ENCODE measurements at places on chromosomes 12 and 14.

DNA sequence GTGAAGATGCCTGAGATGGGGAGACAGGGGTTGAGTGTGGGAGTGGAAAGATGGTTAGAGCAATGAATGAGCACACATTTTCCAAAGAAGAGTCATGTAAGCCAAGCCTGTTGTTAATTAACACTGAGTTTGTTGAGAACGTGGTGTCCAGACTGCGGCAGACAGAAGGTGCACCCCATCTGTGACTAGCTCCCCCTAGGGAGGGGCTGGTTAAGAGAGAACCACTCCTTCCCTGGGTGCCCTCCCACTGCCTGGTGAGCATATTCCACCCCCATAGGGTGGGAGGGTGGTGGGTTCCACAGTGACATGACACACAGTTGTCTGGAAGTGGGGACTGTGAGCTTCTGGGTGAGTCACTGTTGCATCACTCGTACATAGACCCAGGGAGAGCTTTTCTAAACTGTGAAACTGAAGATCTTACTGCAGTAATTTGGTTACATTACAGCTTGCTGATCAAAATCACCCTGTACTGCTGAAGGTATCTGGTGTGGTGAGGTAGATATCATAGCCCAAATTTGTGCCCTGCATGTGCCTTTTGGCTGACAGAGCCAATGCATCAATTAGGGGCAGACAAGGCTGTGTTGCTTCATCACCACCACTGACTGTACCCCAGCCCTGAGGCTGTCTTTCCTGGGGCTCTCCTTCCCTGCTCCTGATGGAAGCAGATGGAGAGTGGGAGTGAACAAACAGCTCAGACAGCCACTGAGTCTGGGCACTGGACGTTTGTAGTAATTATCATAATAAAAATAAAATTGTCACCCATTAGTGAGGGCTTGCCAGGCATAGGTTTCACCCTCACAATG is 150.9 kb downstream of the EMP1 start:
- no peak overlapping the region for H3K4me3 ChIP-seq
- no peaks in the 10 kb centered on the region for H3K4me1 ChIP-seq
- H3K27me3 ChIP-seq: peaks cover 27% of the 10 kb centered on the region
- H3K27ac ChIP-seq: no peak overlapping the region

DNA sequence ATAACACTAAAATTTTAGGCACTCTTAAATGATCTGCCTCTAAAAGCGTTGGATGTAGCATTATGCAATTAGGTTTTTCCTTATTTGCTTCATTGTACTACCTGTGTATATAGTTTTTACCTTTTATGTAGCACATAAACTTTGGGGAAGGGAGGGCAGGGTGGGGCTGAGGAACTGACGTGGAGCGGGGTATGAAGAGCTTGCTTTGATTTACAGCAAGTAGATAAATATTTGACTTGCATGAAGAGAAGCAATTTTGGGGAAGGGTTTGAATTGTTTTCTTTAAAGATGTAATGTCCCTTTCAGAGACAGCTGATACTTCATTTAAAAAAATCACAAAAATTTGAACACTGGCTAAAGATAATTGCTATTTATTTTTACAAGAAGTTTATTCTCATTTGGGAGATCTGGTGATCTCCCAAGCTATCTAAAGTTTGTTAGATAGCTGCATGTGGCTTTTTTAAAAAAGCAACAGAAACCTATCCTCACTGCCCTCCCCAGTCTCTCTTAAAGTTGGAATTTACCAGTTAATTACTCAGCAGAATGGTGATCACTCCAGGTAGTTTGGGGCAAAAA is 4.1 kb downstream of the CDKN1B start:
- DNase-seq: no peak
- H3K27ac ChIP-seq: peak overlapping the region; percentile 98
- peak overlapping the region; percentile 99 for H3K4me3 ChIP-seq
- peaks cover 38% of the 10 kb centered on the region for H3K4me1 ChIP-seq
- peaks cover 50% of the 10 kb centered on the region for H3K36me3 ChIP-seq

GRCh38 chr14:89013698-89014568 is 189.5 kb downstream of the TTC8 start:
- H3K36me3 ChIP-seq: no peaks in the 10 kb centered on the region
- H3K4me3 ChIP-seq: no peak overlapping the region
- H3K27ac ChIP-seq: no peak overlapping the region
- peaks cover 8% of the 10 kb centered on the region for H3K27me3 ChIP-seq
- no peak for DNase-seq
- peaks cover 5% of the 10 kb centered on the region for H3K4me1 ChIP-seq

- peaks cover 1% of the 10 kb centered on the region for H3K27me3 ChIP-seq
- H3K27ac ChIP-seq: peak overlapping the region; percentile 79
- H3K4me3 ChIP-seq: no peak overlapping the region
- H3K36me3 ChIP-seq: peaks cover 2% of the 10 kb centered on the region
Observed at GRCh38 chr12:10304161-10304574, 3.5 kb upstream of the KLRD1 start.

DNA sequence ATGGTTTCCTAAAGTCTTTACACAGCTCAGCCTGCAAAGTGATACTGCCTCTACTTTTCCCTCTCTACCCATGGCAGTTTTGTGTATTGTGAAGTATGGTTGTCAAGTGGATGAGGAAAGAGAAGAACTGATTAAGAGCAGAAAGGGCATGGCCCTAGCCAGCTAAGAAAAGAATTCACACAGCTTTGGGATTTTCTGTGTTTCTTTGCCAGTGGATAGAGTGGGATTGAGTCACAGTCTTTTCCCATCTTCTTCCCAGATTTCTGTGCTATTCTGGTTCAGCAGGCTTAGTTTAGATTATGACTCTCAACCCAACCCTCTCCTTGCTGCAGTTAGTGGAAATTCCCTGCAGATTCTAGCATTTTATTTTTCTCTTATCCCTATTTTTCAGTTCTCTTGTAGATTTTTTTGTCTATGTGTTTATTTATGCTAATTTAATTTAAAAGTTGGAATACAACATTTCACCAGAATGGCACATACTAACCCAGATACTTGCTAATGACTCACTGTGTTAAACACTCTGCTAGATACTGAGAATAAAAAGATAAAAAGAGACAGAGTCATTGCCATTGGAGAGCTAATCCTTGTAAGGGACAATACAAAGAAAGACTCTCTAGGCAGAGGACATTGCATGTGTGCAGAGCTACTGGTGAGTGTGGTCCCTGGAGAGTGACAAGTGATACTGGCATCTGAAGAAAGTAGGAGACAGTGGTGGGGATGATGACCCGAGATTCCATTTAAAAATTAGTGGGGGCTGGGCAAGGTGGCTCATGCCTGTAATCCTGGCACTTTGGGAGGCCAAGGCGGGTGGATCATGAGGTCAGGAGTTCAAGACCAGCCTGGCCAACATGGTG is 106.3 kb downstream of the ST8SIA1 start:
- H3K4me3 ChIP-seq: no peak overlapping the region
- H3K4me1 ChIP-seq: no peaks in the 10 kb centered on the region
- H3K27ac ChIP-seq: no peak overlapping the region
- no peak for DNase-seq
- H3K27me3 ChIP-seq: no peaks in the 10 kb centered on the region
- no peaks in the 10 kb centered on the region for H3K36me3 ChIP-seq

DNA sequence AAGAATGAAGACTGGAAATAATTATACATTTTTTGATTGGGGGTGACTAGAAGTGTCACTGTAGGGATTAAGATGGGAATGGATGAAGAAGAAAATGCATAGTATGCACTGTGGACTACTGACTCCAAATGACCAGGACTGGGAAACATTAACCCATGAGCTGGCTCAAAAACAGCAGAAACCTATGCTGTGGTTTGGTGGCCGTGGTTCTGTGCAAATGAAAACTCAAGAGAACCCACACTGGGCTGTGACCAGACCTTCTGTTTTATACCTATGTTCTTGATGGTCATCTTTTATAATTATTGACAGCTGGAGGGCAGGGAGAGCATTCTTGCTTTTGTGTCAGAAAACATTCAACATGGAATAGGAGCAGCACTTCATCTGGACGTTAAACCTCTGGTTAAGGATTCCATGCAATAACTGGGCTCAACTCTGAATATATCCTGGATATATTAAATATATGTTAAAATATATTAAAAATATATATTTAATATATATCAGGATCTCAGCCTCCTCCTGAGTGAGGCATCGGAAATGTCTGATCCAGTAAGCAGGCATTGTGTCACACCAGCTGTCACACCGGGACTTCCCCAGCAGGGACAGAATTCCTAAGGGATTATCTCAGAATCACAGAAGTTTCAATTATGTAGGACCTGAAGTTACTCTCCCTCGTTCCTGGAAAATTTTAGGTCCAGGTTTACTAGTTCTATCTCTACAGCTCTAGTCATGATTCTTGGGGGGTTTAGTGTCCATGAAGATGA is 48.5 kb downstream of the BBS10 start:
- no peak for DNase-seq
- no peaks in the 10 kb centered on the region for H3K36me3 ChIP-seq
- H3K27ac ChIP-seq: no peak overlapping the region
- peaks cover 15% of the 10 kb centered on the region for H3K27me3 ChIP-seq
- H3K4me3 ChIP-seq: no peak overlapping the region

DNA sequence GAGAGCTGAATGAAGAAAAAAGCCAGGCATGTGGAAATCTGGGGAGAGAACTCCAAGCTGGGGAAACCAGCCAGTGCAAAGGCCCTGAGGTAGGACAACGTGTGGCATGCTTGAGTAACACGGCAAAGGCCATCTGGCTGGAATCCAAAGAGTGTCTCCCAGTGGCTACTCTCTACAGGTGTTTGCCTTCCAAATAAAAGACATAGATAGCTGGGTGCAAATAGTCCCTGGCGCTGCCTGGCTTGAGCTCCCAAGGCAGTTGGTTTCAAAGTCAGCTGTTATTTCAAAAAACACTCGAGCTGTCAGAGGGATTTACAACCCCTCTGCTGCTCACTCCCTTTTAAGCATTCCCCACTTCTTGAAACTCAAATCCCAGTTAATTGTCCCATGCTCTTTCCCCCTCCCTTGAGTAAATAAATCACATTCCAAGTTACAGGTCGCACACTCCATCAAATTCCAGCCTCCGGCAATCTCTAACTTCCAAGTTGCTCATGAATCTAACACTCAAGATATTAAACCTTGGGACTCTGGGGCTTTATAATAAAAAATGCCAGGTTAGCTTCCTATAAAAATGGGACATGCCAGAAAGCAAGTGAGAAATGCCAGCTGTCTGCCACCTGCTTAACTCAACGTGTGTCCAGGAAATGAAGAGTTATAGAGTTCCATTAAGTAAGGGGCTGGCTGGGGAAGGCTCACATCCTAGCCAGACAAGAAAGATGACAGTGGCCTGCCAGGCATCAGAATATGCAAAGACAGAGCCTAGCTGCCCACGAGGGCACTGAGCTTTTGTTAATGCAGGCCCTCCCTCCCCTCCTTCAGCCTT is 133.6 kb upstream of the NOS1 start:
- H3K27me3 ChIP-seq: no peaks in the 10 kb centered on the region
- no peaks in the 10 kb centered on the region for H3K36me3 ChIP-seq
- no peaks in the 10 kb centered on the region for H3K4me1 ChIP-seq
- H3K4me3 ChIP-seq: no peak overlapping the region
- no peak overlapping the region for H3K27ac ChIP-seq
- DNase-seq: no peak

GRCh38 chr14:49880267-49881064 is 12.4 kb upstream of the ARF6 start:
- no peak overlapping the region for H3K4me3 ChIP-seq
- DNase-seq: no peak
- peaks cover 12% of the 10 kb centered on the region for H3K4me1 ChIP-seq
- no peaks in the 10 kb centered on the region for H3K36me3 ChIP-seq

DNA sequence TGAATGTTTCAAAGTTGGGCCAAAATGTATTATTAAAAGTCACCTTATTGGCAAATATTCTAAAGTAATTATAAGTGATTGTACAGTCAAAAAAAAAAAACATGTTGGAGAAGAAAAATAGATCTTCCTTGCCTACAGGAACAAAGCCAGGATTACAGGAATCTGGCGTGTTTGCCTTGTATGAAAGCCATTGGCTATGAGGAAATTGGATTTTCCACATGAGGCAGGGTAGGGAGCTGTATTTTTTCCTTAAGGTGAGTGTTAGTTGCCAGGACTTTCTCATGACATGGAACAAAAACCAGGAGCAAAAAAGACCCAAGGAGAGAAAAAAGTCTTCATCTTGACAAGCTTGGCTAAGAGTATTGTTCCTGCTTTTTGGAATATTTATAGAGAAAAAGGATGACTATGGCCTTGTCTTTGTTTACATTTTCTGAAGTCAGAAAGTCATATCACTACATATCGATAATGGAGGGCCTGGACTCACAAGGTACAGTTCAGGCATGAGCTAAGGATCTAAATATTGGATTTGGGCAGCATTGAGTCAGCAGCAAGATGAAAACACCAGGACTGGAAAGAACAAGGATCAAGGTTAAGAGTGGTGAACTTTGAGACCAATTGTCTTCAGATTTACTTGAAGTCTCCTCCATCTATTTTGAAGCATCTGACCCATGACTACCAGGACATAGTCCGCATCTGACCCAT is 68.4 kb upstream of the FLRT2 start:
- no peaks in the 10 kb centered on the region for H3K36me3 ChIP-seq
- no peak overlapping the region for H3K4me3 ChIP-seq
- no peaks in the 10 kb centered on the region for H3K4me1 ChIP-seq
- no peak overlapping the region for H3K27ac ChIP-seq
- no peaks in the 10 kb centered on the region for H3K27me3 ChIP-seq
- DNase-seq: no peak

Measured in naive thymus-derived CD8-positive, alpha-beta T cell (primary cell).